ENCODE measurements at places on chromosomes 2 and 18.
A peak's percentile ranks its signal among the peaks of the same experiment; 100 is the strongest.

DNA sequence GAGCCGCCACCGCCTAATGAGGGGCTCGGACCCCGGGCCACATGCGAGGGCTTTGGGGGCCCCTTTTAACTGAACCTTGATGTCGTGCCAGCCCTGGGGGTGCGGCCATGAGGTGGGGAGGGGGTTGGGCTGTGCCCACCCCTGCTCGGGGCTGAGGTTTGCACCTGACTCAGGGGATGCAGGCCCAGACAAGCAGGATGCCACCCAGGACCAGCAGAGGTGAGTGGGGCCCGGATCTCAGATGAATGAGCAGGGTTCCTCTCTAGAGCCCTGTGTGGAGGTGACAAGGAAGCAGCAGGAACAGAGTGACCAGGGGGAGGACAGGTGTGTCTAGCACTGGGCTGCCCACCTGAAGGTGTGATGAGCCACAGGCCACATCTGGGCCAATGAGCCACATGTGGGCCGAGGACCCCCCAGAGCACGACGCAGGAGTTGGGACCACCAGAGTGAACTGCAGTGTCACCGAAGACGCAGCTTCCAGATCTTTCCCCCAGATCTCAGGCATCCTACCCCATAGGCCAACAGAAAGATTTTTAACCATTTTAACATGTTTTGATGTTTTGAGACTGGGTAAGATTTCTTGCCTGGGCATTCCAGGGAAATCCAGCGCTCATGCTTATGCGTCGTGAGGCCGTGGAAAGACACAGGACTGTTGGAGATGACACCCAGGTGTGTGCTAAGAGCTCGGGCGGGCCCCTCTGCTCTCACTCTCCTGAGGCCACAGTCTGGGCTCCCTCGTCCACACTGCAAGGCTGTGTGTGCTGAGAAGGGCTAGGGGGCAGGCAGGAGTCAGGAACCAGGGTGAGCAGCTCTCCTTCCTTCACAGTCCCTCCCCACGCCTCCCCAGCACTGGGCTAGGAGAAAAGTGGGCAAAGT lies 73.6 kb downstream of the DDX1 start:
- DNase-seq, result no peak

GRCh38 chr2:196823750-196824522 lies 14.8 kb upstream of the C2orf66 start:
- no peak for DNase-seq

- peak; percentile 18 for DNase-seq
Observed at GRCh38 chr18:50606609-50607008, 46.7 kb downstream of the MAPK4 start.

- peak; percentile 91 for DNase-seq
Observed at GRCh38 chr2:239756790-239757760, 268.1 kb downstream of the NDUFA10 start.

Data from tongue (tissue), 3 donors.